ENCODE measurements at places on chromosomes 4 and X.

DNA sequence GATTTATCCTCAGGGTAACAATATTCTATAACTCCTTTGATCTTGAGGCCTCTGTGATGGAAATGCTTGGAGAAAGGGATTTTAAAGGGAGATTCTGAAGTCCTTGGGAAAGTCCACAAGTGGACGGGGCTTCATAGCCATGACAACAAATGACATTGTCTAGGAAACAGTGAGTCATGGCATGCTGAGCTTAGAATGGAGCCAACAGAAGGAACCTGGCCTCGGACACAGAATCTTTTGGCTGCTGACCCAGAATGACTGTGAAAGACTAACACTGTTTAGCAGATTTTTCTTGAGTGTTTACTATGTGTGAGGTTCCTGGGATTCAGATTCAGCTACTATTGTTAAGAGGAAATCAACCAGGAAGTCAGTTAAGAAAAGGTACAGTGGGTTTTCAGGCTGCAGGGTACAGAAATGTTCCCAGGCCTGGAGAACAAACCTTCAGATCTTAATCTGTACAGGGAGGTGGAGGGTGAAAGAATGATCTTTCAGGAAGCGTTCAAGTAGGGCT lies 18.1 kb upstream of the CXCL2 start:
- H3K4me1 ChIP-seq: no peaks in the 10 kb centered on the region
- H3K36me3 ChIP-seq: no peaks in the 10 kb centered on the region
- H3K27me3 ChIP-seq: no peaks in the 10 kb centered on the region
- no peak overlapping the region for H3K4me3 ChIP-seq

DNA sequence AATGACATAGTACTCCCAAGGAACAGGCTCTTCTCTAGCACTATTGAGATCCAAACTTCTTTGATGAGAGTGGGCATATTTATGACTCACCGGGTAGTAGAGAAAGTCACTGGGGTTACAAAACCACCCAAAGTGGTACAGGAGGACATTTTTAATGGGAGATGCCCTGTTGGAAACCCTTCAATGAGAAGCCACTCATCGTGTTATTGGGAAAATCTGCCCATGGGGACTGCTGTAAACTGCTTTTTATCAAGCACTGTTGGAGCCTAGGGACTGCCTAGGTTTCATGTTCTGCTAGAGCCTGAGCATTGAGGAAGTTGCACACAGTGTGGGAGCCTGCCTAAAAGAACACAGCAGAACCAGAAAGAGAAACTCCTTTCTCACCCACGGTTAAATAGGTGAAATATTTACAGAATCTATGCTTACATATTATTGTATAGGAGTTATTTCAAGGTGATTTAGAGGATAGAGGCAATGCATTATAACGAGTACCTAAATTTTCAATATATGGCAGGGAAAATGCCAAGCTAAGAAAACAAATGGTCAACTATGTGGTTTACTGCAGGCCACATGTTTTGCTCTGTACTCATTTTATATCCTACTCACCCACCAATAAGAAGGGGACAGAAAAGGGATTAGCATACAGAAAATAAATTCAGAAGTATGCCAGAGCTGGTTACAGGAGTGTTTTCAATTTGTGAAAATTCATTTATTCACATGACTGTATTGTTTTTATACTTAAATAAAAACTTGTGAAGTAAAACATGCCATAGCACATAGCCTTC lies 559.1 kb downstream of the FSTL5 start:
- H3K36me3 ChIP-seq: no peaks in the 10 kb centered on the region
- H3K4me3 ChIP-seq: no peak overlapping the region
- no peak overlapping the region for H3K27ac ChIP-seq
- no peak for DNase-seq
- H3K4me1 ChIP-seq: no peaks in the 10 kb centered on the region

GRCh38 chrX:74420196-74421035 lies 877 bp upstream of the SLC16A2 start:
- peaks cover 34% of the 10 kb centered on the region for H3K27me3 ChIP-seq
- peaks cover 7% of the 10 kb centered on the region for H3K4me1 ChIP-seq
- peak overlapping the region; percentile 53 for H3K4me3 ChIP-seq
- no peak overlapping the region for H3K27ac ChIP-seq
- DNase-seq: no peak
- no peaks in the 10 kb centered on the region for H3K36me3 ChIP-seq

GRCh38 chrX:108426262-108426661 lies 12.0 kb downstream of the COL4A6 start:
- no peaks in the 10 kb centered on the region for H3K4me1 ChIP-seq
- no peak overlapping the region for H3K4me3 ChIP-seq
- no peaks in the 10 kb centered on the region for H3K36me3 ChIP-seq
- no peak for DNase-seq
- H3K27me3 ChIP-seq: no peaks in the 10 kb centered on the region

GRCh38 chrX:82945332-82945731 lies 562.8 kb upstream of the POU3F4 start:
- DNase-seq: no peak
- H3K27me3 ChIP-seq: no peaks in the 10 kb centered on the region
- no peaks in the 10 kb centered on the region for H3K36me3 ChIP-seq
- no peak overlapping the region for H3K27ac ChIP-seq

GRCh38 chr4:107640197-107640596 lies 79.8 kb downstream of the PAPSS1 start:
- peaks cover 7% of the 10 kb centered on the region for H3K36me3 ChIP-seq
- no peak overlapping the region for H3K4me3 ChIP-seq
- no peaks in the 10 kb centered on the region for H3K27me3 ChIP-seq
- H3K27ac ChIP-seq: no peak overlapping the region

DNA sequence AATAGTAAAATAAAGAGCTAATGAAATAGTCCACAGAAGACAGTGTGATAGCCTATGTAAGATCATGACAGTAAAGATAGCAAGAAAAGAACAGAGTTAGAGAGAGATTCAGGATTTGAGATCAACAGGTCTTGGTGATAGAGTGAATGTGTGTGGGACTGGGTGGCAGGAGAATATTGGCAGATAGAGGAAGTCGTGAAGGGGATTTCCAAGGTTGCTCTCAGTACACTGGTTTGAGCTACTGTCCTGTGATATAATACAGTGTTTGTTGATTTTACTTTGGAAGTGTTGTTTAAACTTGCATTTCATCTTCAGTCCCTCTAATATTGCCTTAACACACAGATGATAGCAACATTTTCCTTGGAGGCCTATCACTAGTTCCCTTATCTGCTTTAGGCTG lies 44.1 kb downstream of the DTHD1 start:
- no peak overlapping the region for H3K4me3 ChIP-seq
- no peak for DNase-seq
- no peaks in the 10 kb centered on the region for H3K36me3 ChIP-seq
- H3K4me1 ChIP-seq: peaks cover 51% of the 10 kb centered on the region
- H3K27me3 ChIP-seq: no peaks in the 10 kb centered on the region

DNA sequence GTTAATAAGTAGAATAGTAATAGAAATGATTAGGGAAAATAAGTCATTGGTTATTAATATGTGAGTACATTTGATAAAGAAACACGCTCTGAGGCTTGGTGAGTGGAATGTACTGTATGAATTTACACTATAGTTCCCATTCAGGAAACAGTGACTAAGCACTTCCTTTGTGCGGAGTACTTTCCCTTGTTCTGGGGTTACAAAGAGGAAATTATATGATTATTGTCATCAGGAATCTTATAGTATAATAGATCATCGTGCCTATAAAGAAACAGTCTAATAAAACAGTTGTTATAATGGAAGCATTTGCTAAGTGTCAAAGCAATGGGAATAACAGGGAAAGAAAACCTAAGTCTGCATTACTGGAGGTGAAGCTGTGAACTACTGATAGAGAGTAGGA lies 138.0 kb downstream of the RPA4 start:
- no peaks in the 10 kb centered on the region for H3K4me1 ChIP-seq
- no peak overlapping the region for H3K4me3 ChIP-seq
- DNase-seq: no peak
- no peak overlapping the region for H3K27ac ChIP-seq

DNA sequence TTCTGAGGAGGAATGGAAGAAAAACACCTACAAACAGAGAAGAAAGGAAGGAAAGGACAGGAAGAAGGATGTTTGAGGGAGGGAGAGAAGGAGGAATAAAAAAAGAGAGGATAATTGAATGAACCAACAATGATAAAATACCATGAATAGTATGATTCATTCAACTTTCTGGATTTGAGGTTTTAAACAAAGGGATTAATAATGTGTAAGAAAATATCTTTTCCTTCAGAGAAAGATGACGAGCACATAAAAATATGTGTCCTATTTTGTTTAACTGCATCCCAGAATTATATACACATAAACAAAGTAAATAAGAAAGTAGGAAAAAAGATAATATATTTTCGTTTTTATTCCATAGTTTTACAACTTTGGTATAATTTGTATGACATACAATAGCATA lies 1380.4 kb downstream of the STIM2 start:
- no peaks in the 10 kb centered on the region for H3K27me3 ChIP-seq
- no peak for DNase-seq
- no peaks in the 10 kb centered on the region for H3K4me1 ChIP-seq
- H3K4me3 ChIP-seq: no peak overlapping the region

DNA sequence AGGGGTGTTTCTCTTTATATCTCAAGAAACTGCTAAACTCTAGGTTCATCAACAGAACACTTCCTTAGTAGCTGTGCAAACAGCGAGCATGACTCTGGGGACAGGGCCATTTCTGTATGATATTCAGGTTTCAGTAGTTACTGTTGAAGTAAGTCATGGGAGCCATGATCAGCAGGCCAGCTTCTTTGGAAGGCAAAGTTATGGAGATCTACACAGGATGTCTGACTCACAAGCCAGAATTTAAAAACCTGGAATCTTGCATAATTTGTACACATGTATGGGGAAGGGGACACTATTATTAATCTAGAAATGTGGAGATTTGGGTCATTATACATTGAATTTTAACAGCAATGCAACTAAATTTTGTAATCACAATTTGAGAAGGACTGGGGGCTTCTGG lies 187.8 kb upstream of the NR3C2 start:
- H3K27me3 ChIP-seq: peaks cover 3% of the 10 kb centered on the region
- no peak overlapping the region for H3K27ac ChIP-seq
- no peak overlapping the region for H3K4me3 ChIP-seq
- no peaks in the 10 kb centered on the region for H3K36me3 ChIP-seq
- no peaks in the 10 kb centered on the region for H3K4me1 ChIP-seq
- DNase-seq: no peak

- no peak for DNase-seq
- no peak overlapping the region for H3K27ac ChIP-seq
- no peaks in the 10 kb centered on the region for H3K27me3 ChIP-seq
- H3K36me3 ChIP-seq: no peaks in the 10 kb centered on the region
- H3K4me3 ChIP-seq: no peak overlapping the region
Measured at GRCh38 chr4:85569730-85570299, 94.9 kb downstream of the ARHGAP24 start.

GRCh38 chr4:3114377-3114776 lies 39.9 kb downstream of the HTT start:
- H3K27me3 ChIP-seq: no peaks in the 10 kb centered on the region
- H3K27ac ChIP-seq: no peak overlapping the region
- no peak overlapping the region for H3K4me3 ChIP-seq
- H3K36me3 ChIP-seq: peaks cover 35% of the 10 kb centered on the region

DNA sequence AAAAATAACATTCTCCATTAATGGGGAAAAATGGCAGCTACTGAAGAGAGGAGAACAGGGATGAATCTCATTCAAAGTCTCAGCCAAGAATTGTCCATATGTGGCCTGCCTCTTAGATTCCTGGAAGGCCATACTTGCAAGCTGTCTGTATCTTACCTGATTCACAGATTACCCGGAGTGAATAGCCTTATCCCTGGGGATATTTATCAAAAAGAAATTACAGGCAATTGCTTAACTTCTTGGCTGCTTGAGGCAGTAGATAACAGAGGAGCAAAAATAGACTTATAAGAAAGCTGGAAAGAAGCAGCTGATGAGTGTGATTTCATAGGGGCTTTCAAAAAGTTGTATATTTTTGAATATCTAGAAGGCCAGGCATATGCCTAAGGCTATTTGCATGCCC lies 68.8 kb upstream of the PPP1R2C start:
- no peak overlapping the region for H3K4me3 ChIP-seq
- no peaks in the 10 kb centered on the region for H3K4me1 ChIP-seq
- peaks cover 2% of the 10 kb centered on the region for H3K36me3 ChIP-seq
- no peak for DNase-seq
- H3K27me3 ChIP-seq: no peaks in the 10 kb centered on the region
- no peak overlapping the region for H3K27ac ChIP-seq

DNA sequence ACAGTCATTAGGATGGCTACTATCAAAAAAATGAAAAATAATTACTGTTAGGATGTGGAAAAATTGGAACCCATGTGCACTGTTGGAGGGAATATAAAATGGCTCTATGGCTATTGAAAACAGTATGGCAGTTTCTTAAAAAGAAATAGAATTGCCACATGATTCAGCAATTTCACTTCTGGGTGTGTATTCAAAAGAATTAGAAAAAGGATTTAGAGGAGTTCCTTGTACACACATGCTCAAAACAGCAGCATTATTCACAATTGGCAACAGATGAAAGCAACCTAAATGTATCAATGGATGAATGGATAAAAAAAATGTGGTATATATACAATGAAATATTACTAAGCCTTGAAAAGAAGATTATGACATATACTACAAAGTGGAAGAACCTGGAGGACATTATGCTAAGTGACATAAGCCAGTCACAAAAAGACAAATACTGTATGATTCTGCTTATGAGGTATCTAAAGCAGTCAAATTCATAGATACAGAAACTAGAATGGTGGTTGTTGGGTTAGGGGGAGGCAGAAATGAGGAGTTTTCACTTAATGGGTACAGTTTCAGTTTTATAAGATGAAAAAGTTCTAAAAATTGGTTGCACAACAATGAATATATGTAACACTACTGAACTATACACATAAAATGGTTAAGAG lies 123.2 kb downstream of the ELOVL6 start:
- no peak overlapping the region for H3K4me3 ChIP-seq
- no peaks in the 10 kb centered on the region for H3K27me3 ChIP-seq
- H3K4me1 ChIP-seq: no peaks in the 10 kb centered on the region
- H3K36me3 ChIP-seq: peaks cover 16% of the 10 kb centered on the region

DNA sequence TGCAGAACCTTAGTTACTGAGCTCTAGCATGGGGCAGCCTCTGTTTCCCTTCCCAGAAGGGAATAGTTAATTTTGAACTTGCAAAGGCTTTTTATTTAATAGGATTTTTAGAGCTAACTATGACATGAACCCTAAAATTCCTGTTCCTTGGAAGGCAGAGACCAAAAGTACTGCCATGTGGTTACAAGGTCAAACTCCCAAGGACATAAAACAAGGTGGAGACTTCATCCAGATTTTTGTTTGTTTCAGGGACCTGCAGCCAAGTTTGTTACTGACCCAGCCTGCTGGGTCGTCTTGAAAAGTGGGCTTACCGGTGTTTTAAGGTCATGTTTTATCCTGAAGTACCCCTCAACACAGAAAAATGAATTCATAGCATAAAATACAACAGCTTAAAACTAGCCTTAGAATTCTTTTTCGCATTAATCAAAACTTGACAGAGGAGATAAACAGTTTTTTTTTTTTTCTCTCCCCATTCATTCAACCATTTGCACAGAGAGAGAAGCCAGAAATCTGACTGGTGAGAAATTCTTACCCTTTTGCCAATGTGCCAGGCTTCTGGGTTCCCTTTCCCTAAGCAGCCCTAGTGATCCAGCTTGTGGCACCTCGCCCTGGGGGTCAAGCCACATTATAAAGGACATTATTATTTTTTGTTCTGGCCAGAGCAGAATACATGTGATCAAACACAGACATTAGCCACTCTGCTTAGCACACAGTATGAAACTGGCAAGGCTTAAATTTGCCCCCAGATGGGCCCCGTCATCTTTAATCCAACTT lies 21.5 kb upstream of the GRPEL1 start:
- H3K4me1 ChIP-seq: peaks cover under 1% of the 10 kb centered on the region
- no peak overlapping the region for H3K27ac ChIP-seq
- no peak for DNase-seq

GRCh38 chrX:94854251-94854650 lies 1180.2 kb downstream of the FAM133A start:
- no peak for DNase-seq
- H3K27me3 ChIP-seq: no peaks in the 10 kb centered on the region
- H3K4me1 ChIP-seq: no peaks in the 10 kb centered on the region
- no peaks in the 10 kb centered on the region for H3K36me3 ChIP-seq
- H3K27ac ChIP-seq: no peak overlapping the region

All from activated CD4-positive, alpha-beta T cell treated with anti-CD3 and anti-CD28 coated beads, Interleukin-2, amount 10 ng/mL, durations not matched to agents 7 days and 5 days (primary cell).